ENCODE measurements at places on chromosomes 11 and 22.
A peak's percentile ranks its signal among the peaks of the same experiment; 100 is the strongest.

DNA sequence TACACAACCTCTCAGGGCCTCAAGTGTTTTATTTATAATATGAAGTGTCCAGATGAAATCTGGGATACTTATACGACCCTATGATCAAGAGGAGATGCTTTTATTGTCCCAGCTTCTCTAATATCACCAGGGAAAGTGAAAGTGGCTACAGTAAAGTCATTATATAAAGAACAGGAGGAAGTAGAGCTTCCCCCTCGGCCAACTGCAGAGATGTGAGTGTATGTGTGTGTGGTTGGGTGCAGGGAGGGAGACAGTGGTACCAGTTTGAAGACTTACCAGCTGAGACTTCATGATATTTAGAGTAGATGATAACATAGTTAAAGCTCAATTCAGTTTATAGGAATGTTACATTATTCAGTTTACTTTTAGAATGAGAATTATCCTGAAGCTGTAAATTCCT, 373.6 kb upstream of the DDI1 start:
- peak; percentile 85 for DNase-seq

GRCh38 chr11:81246941-81247340, 1486.7 kb downstream of the FAM181B start:
- no peak for DNase-seq

DNA sequence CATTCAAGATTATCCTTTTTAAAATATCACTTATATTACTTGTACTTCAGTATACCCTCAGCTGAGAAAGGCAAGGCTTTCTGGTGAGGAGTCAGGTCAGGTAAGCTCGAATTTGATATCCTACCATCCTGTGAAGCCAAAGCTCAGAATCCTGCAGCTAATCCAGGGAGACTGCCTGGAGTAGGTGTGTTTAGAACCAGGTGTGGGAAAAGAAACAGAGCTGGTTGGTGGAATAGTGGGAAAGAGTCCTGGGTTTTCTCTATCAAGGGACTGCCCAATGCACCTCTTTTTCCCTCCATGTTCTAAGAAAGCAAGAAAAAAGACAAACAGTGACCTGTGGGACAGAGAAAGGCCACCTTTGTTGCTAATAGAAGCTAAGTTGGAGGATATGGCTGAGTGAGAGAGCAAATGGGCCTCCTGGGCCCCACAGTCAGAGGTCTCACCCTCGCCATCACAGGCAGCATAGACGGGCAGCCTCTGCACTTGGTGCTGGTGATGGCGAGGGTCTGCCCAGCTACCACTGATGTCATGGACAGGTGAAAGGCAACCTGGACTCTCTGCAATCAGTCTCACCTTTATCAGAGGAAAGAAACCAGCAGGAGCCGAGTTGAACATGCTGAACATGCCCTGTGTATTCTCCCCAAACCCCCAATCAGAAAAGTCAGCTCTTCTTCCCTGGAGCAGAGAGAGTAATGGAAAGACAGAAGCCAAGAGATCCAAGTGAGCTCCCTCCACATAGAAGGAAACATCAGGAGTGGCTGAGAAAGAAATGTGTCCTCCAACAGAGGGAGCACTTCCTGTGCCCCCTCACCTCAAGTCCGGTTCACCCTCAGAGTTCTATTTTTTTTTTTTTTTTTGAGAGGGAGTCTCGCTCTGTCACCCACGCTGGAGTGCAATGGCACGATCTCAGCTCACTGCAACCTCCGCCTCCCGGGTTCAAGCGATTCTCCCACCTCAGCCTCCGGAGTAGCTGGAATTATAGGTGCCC, 491.3 kb downstream of the BUD13 start:
- no peak for DNase-seq

- DNase-seq: no peak
Observed at GRCh38 chr22:23178512-23179254, 1.6 kb upstream of the BCR start.

DNA sequence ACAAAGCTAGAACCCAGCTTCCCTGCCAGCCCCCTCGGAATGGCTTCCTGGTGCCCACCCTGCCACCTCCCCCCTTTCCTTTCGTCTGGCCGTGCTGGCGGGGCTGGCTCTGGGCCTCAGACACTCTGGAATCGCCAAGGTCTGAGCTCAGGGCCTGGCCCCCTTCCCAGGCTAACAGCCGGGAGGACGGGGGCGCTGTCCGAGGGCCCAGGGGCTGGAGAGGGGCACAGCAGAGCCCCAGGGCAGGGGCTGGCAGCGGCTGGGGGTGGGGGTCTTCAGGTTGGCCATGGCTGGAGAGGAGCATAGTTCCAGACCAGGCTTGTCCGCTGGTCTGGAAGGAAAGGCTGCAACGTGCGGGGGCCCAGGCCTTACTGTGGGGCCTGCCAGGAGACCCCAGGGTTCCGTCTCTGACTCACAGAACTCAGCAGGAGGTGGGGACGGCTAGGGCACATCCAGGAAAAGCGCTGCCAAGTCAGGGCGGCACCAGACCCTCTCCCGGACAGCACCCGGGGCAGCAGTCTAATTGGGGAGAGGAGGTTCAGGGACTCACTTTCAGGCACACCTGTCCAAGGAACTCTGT, 861 bp upstream of the LTBP3 start:
- DNase-seq: no peak

- DNase-seq: no peak
Observed at GRCh38 chr11:116813781-116814471, 9.2 kb downstream of the APOA4 start.
